ENCODE measurements at places on chromosomes 7 and 10. TPM values are rescaled to one million over a fixed set of nuclear protein-coding genes. Genes with fewer than 3 reads are reported as not detected.

DNA sequence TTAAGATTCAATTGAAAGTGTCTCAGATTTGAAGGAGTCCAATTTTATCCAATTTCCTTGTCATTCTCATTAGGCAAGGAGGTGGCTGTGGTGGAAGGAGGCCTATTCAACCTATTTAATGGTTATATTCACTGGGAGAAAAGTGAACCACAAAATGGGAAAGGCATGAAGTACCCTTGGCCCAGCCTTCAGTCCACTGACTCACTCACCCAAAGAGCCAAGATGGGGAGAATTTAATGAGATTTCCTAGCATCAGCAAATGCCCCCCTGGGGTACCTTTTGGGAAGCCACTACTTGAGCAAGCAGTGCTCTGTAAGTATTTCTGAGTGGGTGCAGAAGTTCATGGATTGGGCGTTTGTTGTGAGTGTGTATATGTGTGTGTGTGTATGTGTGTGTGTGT is 144.1 kb downstream of the NRP1 start:
- no peak for DNase-seq
- no peaks in the 10 kb centered on the region for H3K4me1 ChIP-seq
- no peak overlapping the region for H3K27ac ChIP-seq

- no peak overlapping the region for H3K27ac ChIP-seq
- H3K36me3 ChIP-seq, result no peaks in the 10 kb centered on the region
Observed at GRCh38 chr7:10471280-10472058, 502.2 kb upstream of the PHF14 start.

The CDC14C gene
- not detected for total RNA-seq

DNA sequence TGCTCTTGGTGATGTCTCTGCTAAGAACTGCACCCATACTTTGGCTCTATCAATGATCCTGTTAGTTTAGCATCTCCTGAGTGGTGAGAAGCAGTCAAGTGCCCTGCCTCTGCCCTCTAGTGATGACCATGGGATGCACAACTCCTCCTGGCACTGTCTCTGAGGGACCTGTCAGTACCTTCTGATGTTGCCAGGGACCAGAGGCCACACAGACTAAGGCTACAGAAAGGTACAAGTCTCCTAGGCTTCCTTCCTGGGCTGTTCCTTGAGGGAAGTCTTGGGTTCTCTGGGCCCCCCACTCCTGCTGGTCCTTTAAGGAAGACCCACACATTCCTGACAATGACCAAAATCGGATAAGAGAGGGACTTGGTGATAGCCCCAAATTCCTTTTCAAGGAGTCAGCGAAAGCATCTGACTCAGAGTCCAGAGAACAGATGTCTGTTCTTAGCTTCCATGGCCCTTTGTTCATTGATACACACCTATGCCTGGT is 15.3 kb downstream of the NKX2-3 start:
- no peak overlapping the region for H3K4me3 ChIP-seq
- no peaks in the 10 kb centered on the region for H3K36me3 ChIP-seq
- no peaks in the 10 kb centered on the region for H3K4me1 ChIP-seq
- H3K27me3 ChIP-seq, result peaks cover 36% of the 10 kb centered on the region

DNA sequence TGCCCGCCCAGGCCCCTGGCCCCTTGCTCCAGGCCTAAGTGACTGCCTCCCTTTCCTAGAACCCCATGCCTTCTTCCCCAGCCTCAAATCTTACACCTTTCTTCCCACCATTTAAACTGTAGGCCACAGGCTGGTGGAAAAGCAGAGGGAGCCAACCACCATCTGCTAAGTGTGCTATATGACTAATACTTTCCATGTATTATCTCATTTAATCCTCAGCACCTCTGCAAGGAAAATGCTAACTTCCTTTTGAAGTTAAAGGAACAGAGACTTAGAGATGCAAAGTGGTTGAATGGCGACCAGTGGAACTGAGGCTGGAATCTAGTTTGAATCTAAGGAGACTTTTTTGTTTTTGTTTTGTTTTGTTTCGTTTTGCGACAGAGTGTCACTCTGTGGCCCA is 17.8 kb upstream of the MTPAP start:
- peaks cover 4% of the 10 kb centered on the region for H3K4me1 ChIP-seq
- no peaks in the 10 kb centered on the region for H3K36me3 ChIP-seq
- H3K27me3 ChIP-seq, result peaks cover 2% of the 10 kb centered on the region

- H3K27ac ChIP-seq, result no peak overlapping the region
- H3K4me1 ChIP-seq, result no peaks in the 10 kb centered on the region
- no peak overlapping the region for H3K4me3 ChIP-seq
- no peaks in the 10 kb centered on the region for H3K27me3 ChIP-seq
- no peak for DNase-seq
- peaks cover 22% of the 10 kb centered on the region for H3K36me3 ChIP-seq
Observed at GRCh38 chr7:116920359-116920758, 32.9 kb upstream of the ST7 start.

DNA sequence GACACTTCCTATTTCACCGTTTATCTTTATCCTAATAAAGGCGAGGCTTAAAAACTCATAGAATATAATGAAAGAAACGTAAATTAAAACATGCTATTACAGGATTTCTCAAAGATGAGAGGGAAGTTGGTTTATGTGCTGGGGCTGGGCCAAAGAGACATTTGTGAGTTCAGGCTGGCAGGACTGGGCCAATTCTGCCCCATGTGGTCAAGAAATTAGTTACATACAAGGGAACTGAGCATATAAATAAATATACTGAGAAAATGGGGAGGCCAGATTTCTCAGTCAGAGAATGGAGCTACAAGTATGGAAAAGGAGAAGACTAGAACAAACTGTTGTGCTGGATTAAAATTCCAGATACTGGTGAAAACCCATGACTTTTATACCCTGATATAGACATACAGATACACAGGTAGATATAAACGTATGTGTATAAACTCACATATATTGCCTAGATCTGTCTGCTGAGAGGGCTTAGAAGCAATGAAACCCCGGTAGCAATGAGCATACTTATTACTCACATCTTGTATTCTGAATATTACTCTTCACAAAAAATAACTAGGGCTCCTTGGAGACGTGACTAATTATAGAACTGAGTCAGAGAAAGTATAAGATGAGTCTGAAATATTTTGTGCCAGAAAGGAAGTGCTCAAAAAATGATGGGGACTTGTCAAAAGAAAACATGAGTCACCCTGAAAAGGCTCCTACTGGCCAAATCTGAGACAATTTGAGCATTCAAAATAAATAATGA is 155.7 kb upstream of the FGFR2 start:
- peak overlapping the region; percentile 39 for H3K4me3 ChIP-seq
- peaks cover 23% of the 10 kb centered on the region for H3K4me1 ChIP-seq
- peaks cover 34% of the 10 kb centered on the region for H3K36me3 ChIP-seq
- DNase-seq, result no peak
- H3K27me3 ChIP-seq, result no peaks in the 10 kb centered on the region

GRCh38 chr7:122212754-122213153 is 68.7 kb upstream of the AASS start:
- H3K27ac ChIP-seq, result no peak overlapping the region
- H3K27me3 ChIP-seq, result peaks cover 3% of the 10 kb centered on the region

The ERVW-1 gene
- not detected for total RNA-seq

DNA sequence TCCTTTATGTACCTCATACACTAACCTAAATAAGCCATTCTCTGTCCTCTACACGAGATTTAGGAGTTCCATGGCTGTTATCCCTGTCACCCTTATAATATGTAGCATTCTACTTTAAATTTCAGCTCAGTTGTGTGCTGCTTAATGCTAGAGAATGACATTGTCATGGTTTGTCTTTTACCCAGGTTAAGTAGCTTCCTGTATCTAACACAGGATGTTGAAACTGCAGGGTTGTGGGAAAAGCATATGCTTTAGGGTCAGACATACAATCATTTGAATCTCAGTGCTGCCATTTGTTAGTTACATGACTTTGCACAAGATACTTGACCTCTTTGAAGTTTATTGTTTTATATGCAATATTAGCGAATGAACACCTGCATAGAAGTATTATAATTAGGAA is 235.1 kb upstream of the CACNA2D1 start:
- H3K4me3 ChIP-seq, result no peak overlapping the region
- no peaks in the 10 kb centered on the region for H3K36me3 ChIP-seq
- no peak overlapping the region for H3K27ac ChIP-seq
- H3K4me1 ChIP-seq, result peaks cover 15% of the 10 kb centered on the region
- DNase-seq, result no peak

DNA sequence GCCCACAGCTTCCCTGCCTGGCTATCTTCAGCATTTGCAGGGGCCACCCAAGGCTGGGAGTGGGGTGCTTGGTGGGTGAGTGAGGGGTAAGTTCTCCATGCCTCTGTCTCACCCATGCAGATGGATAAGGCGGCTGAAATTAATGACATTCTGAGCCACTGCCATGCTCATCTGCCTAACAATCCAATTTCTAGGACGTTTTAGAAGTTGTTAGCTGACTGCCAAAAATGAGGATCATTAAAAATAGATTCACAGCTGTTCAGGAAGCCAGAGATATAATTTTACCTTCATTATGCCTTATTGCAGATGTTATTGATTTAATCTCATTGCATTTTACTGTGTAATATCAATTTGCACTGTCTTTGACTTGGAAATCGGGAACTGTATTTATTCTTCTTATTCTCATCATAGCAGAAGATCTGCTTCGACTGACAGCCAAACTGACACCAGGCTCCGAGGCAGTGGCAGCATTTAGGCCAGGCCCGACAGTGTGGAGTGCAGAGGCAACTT is 334.4 kb upstream of the NPVF start:
- no peak for DNase-seq
- H3K4me3 ChIP-seq, result no peak overlapping the region
- peaks cover 2% of the 10 kb centered on the region for H3K36me3 ChIP-seq
- no peak overlapping the region for H3K27ac ChIP-seq

DNA sequence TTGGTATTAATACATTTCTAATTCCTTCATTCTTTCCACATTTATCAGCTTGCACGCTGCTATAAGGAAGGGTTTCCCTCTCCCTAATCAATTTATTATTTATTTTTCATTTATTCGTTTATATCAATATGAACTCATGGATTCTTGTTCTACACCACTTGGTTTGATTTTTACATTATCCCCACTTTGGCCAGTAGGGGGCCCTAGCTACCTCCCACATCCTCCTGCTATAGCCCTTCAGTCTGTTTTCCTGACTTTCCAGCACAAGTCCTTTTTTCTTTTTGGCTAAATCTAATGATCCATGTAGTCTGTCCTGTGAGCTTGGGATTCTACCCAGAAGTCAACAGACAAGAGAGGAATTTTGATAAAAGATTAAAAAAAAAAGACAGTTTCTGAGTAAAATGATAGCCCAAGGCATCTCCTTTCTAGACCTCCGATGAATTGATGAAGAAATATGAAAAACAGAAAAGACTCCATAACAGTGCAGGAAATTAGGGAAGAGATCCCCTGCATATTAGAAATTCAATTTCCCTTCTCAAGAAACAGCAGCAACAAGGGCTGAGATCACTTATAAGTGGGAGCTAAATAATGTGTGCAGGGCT is 47.7 kb downstream of the LYZL2 start:
- no peaks in the 10 kb centered on the region for H3K27me3 ChIP-seq
- no peak overlapping the region for H3K27ac ChIP-seq
- peaks cover 3% of the 10 kb centered on the region for H3K4me1 ChIP-seq
- no peaks in the 10 kb centered on the region for H3K36me3 ChIP-seq

DNA sequence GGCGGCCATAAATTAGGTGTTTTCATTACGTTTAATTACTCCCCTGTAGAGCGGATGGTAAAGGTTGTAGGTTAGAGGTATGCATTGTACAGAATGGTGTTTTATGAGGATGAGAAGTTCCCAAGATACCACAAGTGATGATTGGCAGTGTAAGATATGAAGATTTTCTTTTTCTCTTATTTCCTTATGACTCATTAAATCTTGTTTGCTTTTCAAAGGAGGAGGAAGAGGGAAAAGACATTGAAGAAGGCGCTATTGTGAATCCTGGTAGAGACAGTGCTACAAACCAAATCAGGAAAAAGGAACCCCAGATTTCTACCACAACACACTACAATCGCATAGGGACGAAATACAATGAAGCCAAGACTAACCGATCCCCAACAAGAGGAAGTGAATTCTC is 133.9 kb downstream of the AASS start:
- H3K4me1 ChIP-seq, result peaks cover 4% of the 10 kb centered on the region
- H3K27me3 ChIP-seq, result no peaks in the 10 kb centered on the region
- DNase-seq, result no peak

The SPDYE11 gene
- not detected for total RNA-seq

The HOXA3 gene
- total RNA-seq, result not detected

- DNase-seq, result no peak
- H3K27me3 ChIP-seq, result no peaks in the 10 kb centered on the region
- peaks cover 4% of the 10 kb centered on the region for H3K4me1 ChIP-seq
- no peaks in the 10 kb centered on the region for H3K36me3 ChIP-seq
- H3K4me3 ChIP-seq, result no peak overlapping the region
Observed at GRCh38 chr10:124529661-124530214, 68.1 kb downstream of the LHPP start.

GRCh38 chr10:123357421-123357930 is 203.3 kb downstream of the BUB3 start:
- no peak overlapping the region for H3K4me3 ChIP-seq
- no peaks in the 10 kb centered on the region for H3K4me1 ChIP-seq
- no peak overlapping the region for H3K27ac ChIP-seq
- no peak for DNase-seq

DNA sequence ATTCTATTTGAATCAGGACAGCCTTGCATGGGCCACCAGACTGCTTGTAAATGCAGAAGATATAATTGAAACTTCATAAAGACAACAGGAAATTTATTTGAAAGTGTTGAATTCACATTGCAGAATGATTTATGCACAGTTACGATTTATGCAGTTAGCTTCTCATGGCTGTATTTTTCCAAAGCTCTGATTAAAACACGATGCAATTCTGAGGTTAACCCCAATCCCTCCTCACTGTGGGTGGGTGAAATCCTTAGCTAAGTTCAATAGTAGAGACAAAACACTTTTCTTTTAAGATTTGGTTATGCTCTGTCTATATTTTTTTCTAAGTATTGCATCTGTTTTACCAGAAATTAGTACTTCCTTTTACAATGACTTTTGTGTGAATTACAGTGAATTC is 728.8 kb upstream of the IGFBP3 start:
- H3K27me3 ChIP-seq, result no peaks in the 10 kb centered on the region
- no peak for DNase-seq
- no peak overlapping the region for H3K27ac ChIP-seq
- no peak overlapping the region for H3K4me3 ChIP-seq
- no peaks in the 10 kb centered on the region for H3K36me3 ChIP-seq
- H3K4me1 ChIP-seq, result no peaks in the 10 kb centered on the region

DNA sequence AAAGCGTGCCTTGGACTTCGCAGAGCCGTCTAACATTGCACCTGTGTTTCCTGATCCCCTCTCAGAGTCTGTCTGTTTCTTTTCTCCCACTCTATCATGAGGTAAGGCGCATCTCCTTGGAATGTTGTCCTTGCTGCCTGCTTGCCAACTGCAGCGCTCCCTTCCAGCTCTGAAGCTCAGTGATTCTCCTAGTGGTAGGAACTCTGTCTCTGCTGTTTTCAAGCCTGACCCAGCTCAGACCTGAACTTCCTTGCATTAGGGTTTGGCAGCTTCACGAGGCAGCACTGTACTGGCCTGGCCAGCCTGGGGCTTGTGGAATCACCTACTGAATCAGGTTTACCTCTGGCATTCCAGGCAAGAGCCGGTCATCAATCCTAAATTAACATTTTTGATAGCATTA is 123.9 kb downstream of the CREB5 start:
- no peak for DNase-seq
- H3K36me3 ChIP-seq, result no peaks in the 10 kb centered on the region
- peaks cover 15% of the 10 kb centered on the region for H3K27me3 ChIP-seq
- H3K4me1 ChIP-seq, result no peaks in the 10 kb centered on the region
